ENCODE measurements at places on chromosomes 3 and 15. TPM values are rescaled to one million over a fixed set of nuclear protein-coding genes. Genes with fewer than 3 reads are reported as not detected.

DNA sequence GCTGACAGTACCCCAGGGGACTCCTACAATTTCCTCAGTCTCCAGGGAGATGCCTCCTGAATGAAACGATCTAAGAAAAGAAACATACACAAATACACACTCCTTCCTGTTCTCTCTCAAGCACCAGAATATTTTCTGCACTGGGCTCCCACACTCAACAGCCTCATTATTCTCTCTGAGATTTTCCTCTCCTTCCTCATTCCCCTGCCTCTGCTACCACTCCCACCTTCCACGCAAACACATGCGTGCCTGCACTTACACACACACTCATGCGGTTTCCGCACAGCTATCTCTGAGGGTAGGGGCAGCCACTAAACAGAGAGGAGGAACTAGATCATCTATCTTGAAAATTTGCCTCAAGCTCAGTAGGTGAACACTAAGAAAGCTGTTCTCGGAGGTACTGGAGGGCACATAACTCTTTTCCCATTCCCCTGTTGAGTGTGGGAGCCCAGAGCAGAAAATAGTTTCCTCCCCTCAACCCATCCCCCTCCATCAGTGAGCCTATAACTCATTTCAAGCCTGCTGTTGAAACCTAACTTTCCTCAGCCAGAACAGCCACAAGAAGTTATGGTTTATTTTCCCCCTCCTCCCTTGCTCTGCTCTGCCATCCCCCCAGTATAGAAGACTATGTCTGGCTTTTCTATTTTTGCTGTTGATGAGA is 30.5 kb upstream of the TIPARP start:
- peak; percentile 54 for DNase-seq

DNA sequence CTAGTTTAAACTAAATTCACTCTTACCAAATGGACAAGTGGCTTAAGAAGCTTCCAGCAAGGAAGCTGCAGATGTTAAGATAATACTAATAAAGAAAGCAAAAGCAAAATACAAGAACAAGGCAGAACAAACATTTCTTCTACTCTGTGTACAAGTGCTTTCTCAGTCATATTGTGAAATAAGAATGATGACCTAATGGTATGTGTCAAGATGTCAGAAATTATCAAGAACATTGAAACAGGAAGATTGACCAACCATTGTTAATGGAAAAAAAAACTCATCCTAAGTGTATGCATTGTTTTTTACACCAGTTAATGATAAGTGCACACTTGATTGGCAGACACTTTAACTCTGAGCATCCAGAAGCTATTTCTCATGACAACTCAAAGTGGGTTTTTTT is 65.4 kb upstream of the P2RY1 start:
- no peak for DNase-seq

- DNase-seq, result peak; percentile 72
These were observed at the start of gene ACY1 for GRCh38 chr3:51982838-51983577. TSS of gene ACY1 (plus strand) at chr3:51983535. CDS start at chr3:51984065, 530 bp downstream.

- DNase-seq, result no peak
These were observed 216.9 kb downstream of the IGSF11 start for GRCh38 chr3:118817748-118818165.

- no peak for DNase-seq
These were observed 45.6 kb upstream of the PIK3R4 start for GRCh38 chr3:130792246-130792645.

DNA sequence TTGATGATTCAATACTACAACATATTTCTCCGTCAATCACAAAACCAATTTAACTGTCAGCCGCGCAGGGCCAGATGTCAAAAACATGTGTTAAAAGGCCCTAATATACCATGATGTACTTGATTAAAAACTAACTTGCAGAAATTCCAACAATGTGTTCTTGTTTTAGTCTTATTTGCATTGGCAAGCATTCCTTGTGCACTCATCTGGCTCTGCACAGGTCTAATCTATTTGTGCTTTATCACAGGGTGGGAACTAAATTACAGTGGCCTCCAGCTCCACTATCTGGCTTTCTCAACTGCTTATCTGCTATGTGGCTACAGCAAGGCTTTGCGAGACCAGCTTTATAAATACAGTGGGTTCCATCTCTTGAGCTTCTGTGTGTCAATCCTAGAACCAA is 455.5 kb downstream of the ERC2 start:
- no peak for DNase-seq

DNA sequence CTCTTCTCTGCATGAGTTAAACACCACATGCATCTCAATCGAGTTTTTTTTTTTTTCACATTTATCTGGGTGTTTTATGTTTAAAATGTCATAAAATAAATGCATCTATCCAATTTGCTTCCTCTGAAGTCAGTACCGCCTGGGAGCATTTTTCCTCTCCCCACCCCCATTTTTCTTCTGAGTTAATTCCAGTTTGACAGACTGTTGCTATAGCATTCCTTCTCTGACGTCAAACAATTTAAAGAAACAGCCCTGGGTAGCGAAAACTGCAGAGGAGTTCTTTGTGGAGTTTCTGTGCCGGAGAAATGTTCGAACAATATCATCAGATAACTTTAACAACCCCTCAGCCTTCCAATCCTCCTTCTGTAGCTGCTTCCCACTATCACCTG is 900 bp upstream of the GNB4 start:
- no peak for DNase-seq

GRCh38 chr15:77107531-77108355 is 36.8 kb upstream of the TSPAN3 start:
- peak; percentile 10 for DNase-seq

Gene CD200
- 18.3 TPM for total RNA-seq

Gene POU1F1
- total RNA-seq, result not detected

Gene SERINC4
- total RNA-seq, result 0.20 TPM

All from CD8-positive, alpha-beta memory T cell (primary cell).